Adrenal gland (tissue), 19 donors: ENCODE measurements at places on chromosomes 16 and 17. TPM values are rescaled to one million over a fixed set of nuclear protein-coding genes. Genes with fewer than 3 reads are reported as not detected.

- no peak overlapping the region for H3K4me3 ChIP-seq
- no peaks in the 10 kb centered on the region for H3K4me1 ChIP-seq
- H3K36me3 ChIP-seq, result no peaks in the 10 kb centered on the region
Measured at GRCh38 chr17:74130276-74130675, 73.2 kb upstream of the RPL38 start.

DNA sequence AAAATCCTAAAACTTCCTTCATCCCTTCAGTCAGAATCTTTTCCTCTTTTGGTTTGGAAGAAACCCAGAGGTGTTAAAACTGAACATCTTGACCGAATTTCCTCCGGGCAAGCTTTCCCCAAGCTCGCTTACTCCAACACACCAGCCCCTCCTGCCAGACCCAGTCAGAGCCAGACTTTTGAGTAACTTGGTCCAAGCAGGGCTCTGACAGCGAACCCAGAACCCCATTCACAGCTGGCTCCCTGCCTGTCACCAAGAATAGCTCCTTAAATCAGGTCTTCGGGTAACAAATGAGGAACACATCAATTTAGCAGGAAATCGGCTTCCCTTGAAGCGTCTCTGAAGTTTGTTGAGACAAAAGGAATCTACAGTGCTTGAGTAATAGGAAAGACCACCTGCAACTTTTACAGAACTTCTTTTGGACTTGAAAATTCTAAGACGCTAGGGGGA lies 27.3 kb downstream of the GAS7 start:
- peak overlapping the region; percentile 21 for H3K27ac ChIP-seq
- no peaks in the 10 kb centered on the region for H3K27me3 ChIP-seq
- H3K36me3 ChIP-seq, result no peaks in the 10 kb centered on the region
- H3K4me1 ChIP-seq, result peaks cover 20% of the 10 kb centered on the region

- no peak for DNase-seq
- H3K36me3 ChIP-seq, result no peaks in the 10 kb centered on the region
- no peaks in the 10 kb centered on the region for H3K27me3 ChIP-seq
- H3K4me3 ChIP-seq, result no peak overlapping the region
Measured at GRCh38 chr16:5781436-5781835, 683.8 kb upstream of the EEF2KMT start.

DNA sequence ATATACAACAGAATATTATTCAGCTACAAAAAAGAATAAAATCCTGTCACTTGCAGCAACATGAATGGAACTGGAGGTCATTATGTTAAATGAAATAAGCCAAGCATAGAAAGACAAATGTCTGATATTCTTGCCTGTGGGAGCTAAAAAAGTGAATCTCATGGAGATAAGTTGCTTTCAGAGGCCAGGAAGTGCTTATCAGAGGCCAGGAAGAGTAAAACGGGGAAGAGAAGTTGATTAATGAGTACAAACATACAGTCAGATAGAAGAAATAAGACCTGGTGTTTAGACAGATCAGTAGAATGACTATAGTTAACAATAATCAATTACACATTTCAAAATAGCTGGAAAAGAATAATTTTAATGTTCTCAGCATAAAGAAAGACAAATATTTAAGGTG lies 54.4 kb upstream of the CPHXL start:
- H3K4me1 ChIP-seq, result no peaks in the 10 kb centered on the region
- H3K36me3 ChIP-seq, result no peaks in the 10 kb centered on the region
- H3K27me3 ChIP-seq, result peaks cover 3% of the 10 kb centered on the region
- no peak overlapping the region for H3K27ac ChIP-seq
- no peak for DNase-seq
- no peak overlapping the region for H3K4me3 ChIP-seq

DNA sequence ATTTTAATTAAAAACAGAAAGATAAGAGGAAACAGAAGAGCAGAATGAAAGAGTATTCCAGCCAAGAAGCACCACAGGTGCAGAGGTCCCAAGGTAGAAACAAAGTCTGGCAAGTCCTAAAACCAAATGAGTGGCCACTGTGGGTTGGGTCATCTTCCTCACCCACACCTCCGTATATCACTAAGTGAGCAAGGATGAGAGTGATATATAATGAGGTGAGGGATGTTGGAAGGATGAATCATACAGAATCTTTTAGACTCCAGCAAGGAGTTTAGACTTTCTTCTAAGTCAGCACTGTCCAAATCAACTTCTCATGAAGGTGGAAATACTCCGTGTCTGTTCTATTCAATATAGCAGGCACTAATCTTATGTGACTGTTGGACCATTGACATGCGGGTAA lies 70.8 kb downstream of the SHISA9 start:
- H3K4me1 ChIP-seq, result no peaks in the 10 kb centered on the region
- H3K27ac ChIP-seq, result no peak overlapping the region
- no peaks in the 10 kb centered on the region for H3K27me3 ChIP-seq
- no peaks in the 10 kb centered on the region for H3K36me3 ChIP-seq

Gene USH1G
- total RNA-seq, result 1.4 TPM

Gene MYH2
- total RNA-seq, result not detected

- no peak for DNase-seq
- no peak overlapping the region for H3K4me3 ChIP-seq
- H3K36me3 ChIP-seq, result no peaks in the 10 kb centered on the region
- no peaks in the 10 kb centered on the region for H3K4me1 ChIP-seq
- H3K27ac ChIP-seq, result no peak overlapping the region
Measured at GRCh38 chr16:48932216-48932855, 322.4 kb upstream of the N4BP1 start.

Gene C1QTNF1
- total RNA-seq, result 175 TPM

Gene PIMREG
- total RNA-seq, result 2.5 TPM

DNA sequence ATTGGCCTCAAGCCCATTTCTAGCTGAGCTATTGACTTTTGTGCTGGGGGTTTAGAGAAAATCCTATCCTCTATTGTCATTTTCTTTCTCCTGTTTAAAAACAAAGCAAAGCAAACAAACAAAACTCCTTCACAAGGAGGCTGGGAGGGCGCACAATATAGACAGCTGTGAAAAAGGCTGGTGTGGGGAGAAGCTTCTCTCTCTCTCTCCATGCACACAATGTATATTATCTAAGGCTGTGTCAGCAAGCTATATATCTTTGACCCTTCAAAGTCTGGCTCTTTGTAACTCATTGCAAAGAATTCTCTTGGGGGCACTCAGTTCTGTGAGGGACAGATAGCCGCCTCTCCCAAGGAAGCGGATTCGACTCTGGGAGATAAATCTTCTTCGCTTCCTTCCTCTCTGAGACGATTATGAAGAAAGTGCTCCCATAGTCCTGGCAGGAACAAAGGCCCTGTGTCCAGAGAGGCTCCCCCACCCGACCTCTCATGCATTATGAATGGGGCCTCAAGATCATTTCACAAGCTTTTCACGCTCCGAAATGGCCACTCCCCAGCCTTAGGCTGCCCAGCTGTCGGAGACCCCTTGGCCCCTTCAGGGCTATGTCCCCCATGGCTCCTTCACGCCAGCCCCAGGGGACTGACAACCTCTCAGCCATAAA lies 33.2 kb upstream of the MEAK7 start:
- no peak overlapping the region for H3K27ac ChIP-seq
- no peaks in the 10 kb centered on the region for H3K27me3 ChIP-seq
- H3K4me3 ChIP-seq, result no peak overlapping the region
- H3K36me3 ChIP-seq, result no peaks in the 10 kb centered on the region
- no peaks in the 10 kb centered on the region for H3K4me1 ChIP-seq

DNA sequence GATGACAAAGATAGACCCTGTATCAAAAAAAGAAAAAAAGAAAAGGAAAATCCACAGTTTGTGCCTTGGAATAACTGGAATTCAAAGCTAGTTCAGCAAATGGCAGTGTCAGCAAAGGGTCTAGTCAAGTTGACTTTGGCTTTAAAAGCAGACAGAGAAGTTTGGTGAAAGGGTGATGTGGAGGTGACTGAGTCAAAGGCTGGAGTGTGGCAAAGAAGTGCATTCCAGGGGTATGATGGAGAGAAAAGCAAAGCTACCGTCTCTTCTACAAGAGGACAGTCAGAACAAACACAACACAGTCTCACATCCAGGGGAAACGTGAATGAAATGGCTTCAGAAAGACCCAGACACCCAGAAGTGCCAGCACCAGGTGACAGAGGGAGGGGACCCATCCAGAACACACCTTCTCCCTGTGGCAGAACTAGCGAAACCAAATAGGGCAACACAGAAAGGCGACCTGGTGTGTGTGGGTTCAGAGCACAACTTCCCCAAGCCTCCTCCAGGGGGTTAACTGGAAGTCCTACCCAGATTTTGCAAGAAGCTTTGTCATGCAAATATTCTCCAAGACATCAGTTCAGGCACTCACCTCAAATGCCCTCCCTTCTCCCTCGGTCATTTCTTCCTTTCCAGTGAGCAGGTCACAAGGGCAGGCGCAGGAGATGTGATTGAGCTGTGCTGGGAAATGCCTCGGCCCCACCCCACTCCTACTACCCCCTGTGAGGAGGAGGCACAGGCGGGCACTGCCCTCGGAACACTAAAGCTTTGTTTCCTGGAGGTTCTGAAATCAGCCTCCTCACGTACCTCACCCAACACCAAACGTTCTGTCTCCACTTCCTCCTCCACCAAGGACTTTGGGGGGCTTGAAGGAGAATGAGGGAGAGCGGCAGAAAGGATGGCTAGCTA lies 481.9 kb downstream of the SOX9 start:
- no peak overlapping the region for H3K27ac ChIP-seq
- H3K4me1 ChIP-seq, result no peaks in the 10 kb centered on the region
- DNase-seq, result no peak
- H3K36me3 ChIP-seq, result no peaks in the 10 kb centered on the region

DNA sequence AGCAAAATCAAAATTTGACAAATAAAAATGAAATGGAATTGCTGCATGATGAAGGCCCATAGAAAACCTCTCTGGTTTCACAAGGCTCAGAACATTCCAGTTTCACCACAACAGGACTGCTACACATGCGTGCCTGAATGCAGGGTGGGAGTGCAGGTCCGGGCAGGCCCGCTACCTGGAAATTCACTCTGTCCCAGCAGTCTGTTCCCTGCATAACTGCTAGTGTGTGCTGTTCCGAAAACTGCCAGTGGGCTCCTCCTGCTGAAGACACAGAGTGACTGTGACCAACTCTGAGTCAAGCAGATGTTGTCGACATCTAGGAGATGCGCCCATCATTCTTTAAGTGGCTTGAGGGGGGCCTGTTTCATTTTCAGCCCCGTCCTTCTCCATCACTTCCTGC lies 284.8 kb upstream of the MAF start:
- H3K27me3 ChIP-seq, result no peaks in the 10 kb centered on the region
- no peaks in the 10 kb centered on the region for H3K36me3 ChIP-seq
- no peak overlapping the region for H3K4me3 ChIP-seq
- DNase-seq, result no peak

Gene ZNF174
- total RNA-seq, result 10.6 TPM

Gene CCL7
- total RNA-seq, result not detected

DNA sequence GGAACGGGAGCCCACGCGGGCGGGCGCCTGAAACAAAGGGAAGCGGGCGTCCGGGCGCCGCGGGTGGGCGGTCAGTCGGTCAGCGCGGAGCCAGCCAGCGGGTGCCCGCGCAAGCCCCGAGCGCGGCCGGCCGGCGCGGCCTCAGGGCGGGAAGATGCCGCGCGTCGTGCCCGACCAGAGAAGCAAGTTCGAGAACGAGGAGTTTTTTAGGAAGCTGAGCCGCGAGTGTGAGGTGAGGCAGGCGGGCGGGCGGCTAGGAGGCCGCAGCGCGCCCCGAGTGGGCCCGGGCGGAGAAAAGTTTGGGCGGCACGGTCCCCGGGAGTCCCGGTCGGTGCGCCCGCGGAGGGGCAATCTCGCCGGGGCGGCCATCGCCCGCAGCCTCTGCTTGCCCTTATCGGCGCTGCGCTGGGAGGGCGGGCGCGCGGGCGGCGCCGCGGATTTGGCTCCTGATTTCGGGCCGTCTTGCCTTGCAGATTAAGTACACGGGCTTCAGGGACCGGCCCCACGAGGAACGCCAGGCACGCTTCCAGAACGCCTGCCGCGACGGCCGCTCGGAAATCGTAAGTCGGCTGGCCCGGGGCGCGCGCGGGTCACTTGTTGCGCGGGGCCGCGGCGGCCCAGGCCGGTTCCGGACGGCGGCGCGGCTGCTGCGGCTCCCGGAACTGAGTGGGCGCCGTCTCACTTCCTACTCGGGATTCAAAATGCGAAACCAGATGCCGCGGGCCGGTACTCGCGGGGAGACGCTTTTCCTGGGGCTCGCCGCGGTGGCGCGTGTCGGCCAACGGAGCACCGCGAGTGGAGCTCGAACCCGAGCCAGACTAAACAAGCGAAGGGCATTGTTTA lies 526 bp downstream of the CBFB start:
- peaks cover 36% of the 10 kb centered on the region for H3K4me1 ChIP-seq
- H3K27ac ChIP-seq, result peak overlapping the region; percentile 72
- H3K36me3 ChIP-seq, result no peaks in the 10 kb centered on the region

GRCh38 chr17:62760945-62761267 lies 47.2 kb downstream of the MARCHF10 start:
- no peak for DNase-seq
- no peaks in the 10 kb centered on the region for H3K27me3 ChIP-seq
- H3K36me3 ChIP-seq, result no peaks in the 10 kb centered on the region
- no peak overlapping the region for H3K27ac ChIP-seq
- H3K4me1 ChIP-seq, result no peaks in the 10 kb centered on the region

Gene MAF
- 114 TPM for total RNA-seq

Gene HLF
- 23.8 TPM for total RNA-seq

GRCh38 chr16:51621610-51622009 lies 470.5 kb upstream of the SALL1 start:
- DNase-seq, result no peak
- H3K27me3 ChIP-seq, result no peaks in the 10 kb centered on the region
- H3K4me1 ChIP-seq, result no peaks in the 10 kb centered on the region
- no peak overlapping the region for H3K27ac ChIP-seq

DNA sequence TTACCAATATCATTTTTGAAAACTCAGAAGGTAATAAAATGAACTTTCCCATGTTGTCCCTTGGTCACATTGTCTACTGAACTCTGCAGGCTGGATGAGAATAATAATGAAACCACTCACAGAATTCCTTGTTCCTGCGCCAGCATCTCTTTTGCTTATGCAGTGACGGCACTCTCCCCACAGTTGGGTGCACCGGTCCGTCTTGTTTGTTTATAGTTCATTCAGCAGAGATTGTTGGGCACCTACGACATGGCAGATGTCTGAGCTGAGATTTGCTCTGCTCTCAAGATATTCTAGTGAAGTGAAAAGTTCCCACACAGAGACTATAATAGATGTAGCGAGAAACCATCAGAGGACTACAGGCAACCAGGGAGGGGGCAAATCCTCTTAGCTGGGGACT lies 375.7 kb upstream of the CDH11 start:
- no peaks in the 10 kb centered on the region for H3K4me1 ChIP-seq
- no peak overlapping the region for H3K4me3 ChIP-seq
- no peaks in the 10 kb centered on the region for H3K36me3 ChIP-seq
- no peak for DNase-seq
- H3K27me3 ChIP-seq, result no peaks in the 10 kb centered on the region

Gene SLC2A4
- 19.5 TPM for total RNA-seq

DNA sequence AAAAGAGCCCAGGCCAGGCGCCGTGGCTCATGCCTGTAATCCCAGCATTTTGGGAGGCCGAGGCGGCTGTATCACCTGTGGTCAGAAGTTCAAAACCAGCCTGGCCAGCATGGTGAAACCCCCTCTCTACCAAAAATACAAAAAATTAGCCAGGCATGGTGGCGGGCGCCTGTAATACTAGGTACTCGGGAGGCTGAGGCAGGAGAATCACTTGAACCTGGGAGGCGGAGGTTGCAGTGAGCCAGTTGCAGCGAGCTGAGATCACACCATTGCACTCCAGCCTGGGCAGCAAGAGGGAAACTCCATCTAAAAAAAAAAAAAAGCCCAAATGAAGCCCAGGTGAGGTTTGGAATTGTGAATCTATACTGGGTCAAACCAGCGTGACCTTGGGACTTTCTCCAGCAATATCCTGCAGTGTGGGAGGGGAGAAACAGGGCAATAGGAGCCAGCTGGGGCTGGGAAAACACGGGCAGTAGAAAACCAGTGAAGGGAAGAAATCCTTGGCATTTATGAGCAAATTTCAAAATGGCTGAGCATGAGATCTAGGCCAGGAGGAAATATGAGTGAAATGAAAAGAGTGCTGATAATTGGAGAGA lies 8.2 kb upstream of the DHX8 start:
- no peaks in the 10 kb centered on the region for H3K36me3 ChIP-seq
- no peak for DNase-seq
- no peak overlapping the region for H3K27ac ChIP-seq
- H3K4me3 ChIP-seq, result no peak overlapping the region
